Fibroblast of skin of left biceps (primary cell): ENCODE measurements at places on chromosomes 16 and 17.

DNA sequence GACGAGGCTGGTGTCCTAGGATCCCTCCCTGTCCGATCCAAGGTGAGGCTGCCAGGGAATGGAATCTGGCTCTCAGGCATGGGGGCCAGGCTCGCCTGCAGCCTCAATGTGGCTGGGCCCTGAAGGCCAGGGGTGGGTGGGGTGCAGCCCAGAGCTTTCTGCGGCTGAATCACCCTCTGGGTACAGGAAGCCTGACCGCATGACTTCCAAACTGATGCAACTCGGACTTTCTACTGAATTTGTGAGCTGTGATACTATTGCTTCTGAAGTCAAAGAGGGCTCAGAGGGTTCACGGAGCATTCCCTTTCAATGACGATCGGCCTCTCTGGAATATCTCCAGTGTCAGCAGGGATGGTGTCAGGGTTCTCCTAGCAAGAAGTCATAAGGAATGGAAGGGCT lies 123.7 kb downstream of the METRNL start:
- DNase-seq: peak; percentile 55

GRCh38 chr16:50472472-50472871 lies 75.7 kb upstream of the NKD1 start:
- no peak for DNase-seq

DNA sequence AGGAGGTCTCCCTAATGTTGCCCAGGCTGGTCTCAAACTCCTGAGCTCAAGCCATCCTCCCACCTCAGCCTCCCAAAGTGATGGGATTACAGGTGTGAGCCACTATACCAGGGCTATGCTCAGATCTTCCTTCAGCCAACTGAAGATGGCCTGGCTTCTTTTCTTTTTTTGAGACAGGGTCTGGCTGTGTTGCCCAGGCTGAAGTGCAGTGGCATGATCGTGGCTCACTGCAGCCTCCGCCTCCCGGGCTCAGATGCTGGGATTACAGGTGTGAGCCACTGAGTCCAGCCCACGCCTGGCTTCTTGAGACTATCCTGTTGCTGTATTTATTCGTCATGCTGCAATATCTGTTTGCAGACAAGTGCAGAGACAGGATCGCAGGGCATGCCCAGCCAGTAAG lies 4.1 kb downstream of the SLC25A19 start:
- no peak for DNase-seq

DNA sequence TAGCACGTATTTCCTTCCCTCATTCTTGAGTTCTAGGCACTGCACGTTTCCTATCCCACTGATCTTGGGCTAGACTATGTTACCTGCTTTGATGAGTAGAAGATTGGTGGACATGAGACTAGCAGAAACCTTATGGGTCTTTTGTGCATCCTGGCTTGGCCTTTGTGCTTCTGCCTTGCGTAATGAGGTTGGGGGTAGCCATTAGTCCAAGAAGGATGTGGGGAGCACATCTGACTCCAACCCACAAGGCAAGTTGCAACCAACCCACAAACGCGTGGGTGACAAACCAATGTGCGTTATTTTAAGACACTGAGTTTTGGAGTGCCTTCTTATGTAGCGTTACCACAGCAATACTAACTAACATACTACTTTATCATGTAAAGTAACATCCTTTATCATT lies 180.4 kb upstream of the IRX5 start:
- DNase-seq: no peak

DNA sequence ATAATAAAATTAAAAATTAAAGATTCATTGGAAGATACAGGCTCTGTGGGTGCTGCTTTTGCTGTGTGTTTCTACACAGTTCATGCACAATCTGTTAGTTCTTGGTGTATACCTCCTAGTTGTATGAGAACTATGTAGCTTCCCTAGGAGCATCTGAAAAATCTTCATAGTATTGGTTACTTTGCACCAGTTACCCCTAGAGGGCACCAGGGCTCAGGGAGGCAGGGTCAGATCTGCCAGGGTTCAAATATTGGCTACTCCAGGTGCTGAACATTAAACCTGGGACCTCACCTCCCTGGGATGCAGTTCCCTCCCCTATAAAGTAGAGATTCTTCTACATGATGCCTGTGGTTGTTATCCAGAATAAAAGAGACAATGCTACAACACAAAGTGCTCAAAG lies 583.0 kb upstream of the CDH11 start:
- no peak for DNase-seq

DNA sequence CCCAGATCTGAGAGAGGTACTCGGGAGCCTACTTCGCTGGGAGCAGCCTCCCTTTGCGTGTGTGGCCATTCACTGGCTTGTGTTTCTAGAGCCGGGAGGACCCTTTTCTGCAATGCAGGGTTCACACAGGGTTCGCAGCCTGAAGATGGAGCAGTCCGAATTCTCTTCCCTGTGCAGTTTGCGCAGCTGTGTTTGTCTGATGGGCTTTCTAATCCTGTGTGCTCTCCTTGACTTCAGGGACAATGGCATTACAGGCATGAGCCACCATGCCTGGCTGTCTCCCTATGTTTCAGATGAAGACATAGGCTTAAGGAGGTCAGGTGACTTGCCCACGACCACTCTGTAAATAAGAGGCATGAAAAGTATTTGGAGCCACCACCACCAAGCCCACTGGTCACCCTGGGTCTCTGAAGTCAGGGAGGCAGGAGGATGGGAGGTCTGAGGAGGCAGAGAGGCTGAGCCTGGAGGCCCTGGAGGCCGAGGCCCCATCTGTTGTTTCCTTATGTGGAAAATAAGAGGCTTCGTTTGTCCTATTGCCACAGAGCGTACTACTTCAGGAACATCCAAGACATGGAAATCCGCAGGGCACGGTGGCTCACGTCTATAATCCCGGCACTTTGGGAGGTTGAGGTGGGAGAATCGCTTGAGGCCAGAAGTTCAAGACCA lies 5.0 kb upstream of the STH start:
- no peak for DNase-seq

GRCh38 chr17:82684228-82684841 lies 14.2 kb downstream of the RAB40B start:
- no peak for DNase-seq

GRCh38 chr17:35521150-35521549 lies 16.3 kb downstream of the SLFN12L start:
- DNase-seq: no peak

DNA sequence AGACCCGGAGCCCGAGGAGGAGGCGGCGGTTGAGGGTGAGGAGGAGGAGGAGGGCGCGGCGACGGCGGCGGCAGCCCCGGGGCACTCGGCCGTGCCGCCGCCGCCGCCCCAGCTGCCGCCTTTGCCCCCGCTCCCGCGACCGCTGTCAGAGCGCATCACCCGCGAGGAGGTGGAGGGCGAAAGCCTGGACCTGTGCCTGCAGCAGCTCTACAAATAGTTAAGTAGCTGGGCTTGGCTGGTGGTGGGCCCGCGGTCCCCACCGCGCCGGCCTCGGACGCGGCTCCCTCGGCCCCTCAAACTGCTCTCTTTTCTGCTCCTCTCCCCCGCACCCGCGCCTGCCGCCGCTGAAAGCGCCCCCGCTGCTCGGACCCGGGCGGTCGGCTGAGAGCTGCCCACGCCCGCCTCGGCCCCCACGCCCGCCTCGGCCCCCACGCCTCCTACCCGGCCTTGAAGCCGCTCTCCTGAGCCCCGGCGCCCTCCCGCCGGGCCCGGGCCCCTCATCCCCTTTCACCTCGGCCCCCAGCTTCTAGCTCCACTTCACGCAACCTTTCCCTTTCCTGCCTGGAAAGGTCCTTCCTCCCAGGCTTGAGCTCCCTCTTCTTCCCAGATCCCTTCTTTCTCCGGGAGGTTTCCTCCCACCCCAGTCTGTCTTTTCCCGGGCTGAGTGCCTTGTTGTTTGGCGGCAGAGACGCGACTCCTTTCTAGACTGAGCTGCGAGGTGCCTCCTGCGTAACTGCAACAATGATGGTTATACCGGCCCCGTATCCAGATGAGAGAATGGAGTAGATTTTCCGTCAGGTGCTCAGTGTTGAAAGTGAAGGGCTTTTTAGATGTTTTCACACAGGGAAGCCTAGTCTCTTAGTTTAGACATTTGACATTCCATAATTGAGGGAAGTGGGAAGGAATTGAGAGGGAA lies 850 bp downstream of the PPM1E start:
- no peak for DNase-seq

DNA sequence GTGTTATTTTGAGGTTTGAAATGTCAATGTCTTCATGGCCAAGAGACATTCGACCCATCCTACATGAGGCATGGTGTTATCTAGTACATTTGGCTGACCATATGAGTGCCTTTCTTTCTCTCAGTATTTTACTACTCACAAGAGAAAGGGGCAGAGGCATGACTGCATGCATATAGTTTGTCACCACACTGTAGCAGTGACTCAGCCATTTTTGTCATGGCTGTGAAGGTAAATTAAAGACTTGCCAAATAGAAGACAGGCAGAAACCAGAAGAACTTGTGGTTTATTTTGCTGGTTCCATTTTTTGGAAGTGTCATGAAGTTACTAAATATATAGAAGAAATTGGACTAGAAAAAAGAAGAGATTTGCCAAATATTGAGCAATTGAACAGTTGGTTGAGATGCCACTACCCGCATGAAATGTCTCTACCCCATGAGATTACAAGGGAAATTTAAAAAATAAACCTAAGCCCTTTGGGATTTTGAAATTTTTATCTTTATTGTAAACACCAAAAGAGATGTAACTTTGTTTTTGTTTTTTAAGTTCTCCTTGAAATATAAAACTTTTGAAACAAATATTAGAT lies 170.3 kb downstream of the CHD9 start:
- no peak for DNase-seq

- DNase-seq: no peak
Observed at GRCh38 chr16:86734543-86735460, 156.5 kb downstream of the FOXL1 start.

- no peak for DNase-seq
Observed at GRCh38 chr16:77225182-77225581, 26.0 kb downstream of the SYCE1L start.

- no peak for DNase-seq
Observed at GRCh38 chr16:71648921-71649320, 22.9 kb downstream of the MARVELD3 start.

DNA sequence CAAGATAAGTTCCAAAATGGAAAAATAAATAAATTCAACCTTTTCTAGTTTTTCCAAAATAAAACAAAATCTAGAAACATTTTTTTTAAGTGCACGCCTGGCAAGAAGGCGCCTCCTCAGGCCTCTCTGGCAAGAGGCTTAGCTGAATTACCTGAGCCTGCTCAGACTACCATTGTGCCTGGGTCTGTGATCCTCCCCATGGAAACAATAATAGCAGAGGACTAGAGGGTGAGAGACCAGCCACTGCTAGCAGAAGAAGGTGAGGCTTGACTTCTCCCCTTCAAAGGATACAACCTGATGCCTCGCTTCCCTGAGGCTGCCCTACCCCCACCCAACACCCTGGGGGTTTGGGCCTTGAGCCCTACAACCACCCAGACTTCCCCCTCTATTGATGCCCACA lies 14.8 kb downstream of the TERB1 start:
- DNase-seq: no peak

- DNase-seq: no peak
Observed at GRCh38 chr17:37475731-37476420, 13.8 kb upstream of the DUSP14 start.

- no peak for DNase-seq
Observed at GRCh38 chr17:44501866-44502375, 1.3 kb downstream of the GPATCH8 start.

- no peak for DNase-seq
Observed at GRCh38 chr17:4796552-4796920, 572 bp downstream of the PSMB6 start.

DNA sequence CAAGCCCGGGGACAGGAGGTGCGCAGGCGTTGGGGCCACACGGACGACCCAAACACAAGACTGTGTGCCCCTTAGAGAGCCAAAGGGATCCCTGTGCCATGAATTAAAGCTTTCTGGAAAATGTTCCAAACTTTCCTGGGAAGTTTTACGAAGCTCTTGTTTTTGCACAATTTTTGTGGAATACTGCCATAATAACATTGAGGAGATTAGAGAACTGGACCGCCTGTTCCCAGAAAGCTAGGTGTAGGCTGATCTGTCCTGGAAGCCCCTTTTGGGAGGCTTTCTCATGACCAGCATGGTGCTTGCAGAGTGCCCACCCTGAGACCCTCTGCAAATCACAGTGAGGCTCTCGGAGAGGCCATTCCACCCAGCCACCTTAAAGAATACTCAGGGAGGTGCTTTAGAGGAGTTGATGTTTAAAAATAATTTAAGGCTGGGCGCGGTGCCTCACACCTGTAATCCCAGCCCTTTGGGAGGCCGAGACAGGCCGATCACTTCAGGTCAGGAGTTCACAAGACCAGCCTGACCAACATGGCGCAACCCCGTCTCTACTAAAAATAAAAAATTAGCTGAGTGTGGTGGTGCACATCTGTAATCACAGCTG lies 1.1 kb downstream of the KDM8 start:
- DNase-seq: no peak

GRCh38 chr17:48561884-48562810 lies 16.0 kb downstream of the HOXB4 start:
- DNase-seq: peak; percentile 80

- DNase-seq: no peak
Observed at GRCh38 chr17:82366749-82367148, 4.8 kb upstream of the UTS2R start.

- DNase-seq: no peak
Observed at GRCh38 chr17:71486261-71486660, 634.6 kb upstream of the SOX9 start.

DNA sequence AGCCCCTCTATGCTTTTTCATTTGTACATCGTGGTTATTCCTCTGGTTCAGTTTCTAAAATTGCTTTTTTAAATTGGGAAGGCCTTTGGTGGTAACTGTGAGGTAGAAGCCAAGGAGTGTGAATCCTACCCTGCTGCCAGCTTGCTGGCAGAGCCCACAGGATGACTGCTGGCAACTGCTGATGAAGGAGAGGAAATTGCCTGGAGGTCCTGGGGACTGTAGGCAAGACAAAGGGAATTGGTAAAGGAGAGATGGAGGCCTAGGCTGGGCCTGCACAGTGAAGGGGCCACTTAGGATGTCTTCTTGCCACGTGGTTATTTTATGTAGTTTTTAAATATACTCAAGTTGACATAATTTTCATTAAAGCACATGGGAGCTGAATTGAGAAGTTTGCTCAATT lies 15.8 kb downstream of the C17orf58 start:
- DNase-seq: no peak

DNA sequence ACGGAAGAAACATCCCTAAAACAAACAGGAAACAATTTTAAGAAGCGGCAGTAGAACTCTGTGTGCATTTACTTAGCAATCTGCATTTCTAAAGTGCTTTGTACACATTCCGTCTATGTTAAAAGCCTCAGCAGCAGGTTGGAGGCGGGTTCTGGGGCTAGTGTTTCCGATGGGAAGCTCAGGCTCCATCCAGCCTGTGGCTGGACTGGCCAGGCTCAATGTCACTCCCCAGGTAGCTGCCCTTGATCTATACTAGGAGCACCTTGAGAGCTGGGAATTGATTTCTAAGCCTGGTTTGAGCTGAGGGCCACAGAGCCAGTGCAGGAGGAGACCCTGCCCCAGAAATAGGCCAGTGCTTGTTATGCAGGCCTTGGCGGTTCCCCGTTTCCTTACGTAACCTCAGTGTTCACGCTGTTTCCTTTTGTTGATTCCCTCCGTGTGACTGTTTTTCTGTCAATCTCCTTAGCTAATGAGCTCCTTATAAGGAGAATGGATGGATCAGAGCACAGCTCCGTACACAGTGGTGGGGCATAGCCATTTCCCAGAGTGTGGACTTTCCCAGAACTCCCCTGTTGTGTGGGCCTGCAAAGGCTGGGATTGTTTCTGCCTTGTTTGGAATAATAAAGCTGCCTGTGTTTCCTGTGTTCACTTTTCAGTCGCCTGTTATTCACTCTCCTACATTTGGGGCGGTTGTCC lies 21.4 kb downstream of the ADORA2B start:
- DNase-seq: no peak
